NCI-H1417 treated with DMSO at 0.1 percent for 48 hours (cell line): ENCODE measurements at places on chromosomes 16 and 17.

DNA sequence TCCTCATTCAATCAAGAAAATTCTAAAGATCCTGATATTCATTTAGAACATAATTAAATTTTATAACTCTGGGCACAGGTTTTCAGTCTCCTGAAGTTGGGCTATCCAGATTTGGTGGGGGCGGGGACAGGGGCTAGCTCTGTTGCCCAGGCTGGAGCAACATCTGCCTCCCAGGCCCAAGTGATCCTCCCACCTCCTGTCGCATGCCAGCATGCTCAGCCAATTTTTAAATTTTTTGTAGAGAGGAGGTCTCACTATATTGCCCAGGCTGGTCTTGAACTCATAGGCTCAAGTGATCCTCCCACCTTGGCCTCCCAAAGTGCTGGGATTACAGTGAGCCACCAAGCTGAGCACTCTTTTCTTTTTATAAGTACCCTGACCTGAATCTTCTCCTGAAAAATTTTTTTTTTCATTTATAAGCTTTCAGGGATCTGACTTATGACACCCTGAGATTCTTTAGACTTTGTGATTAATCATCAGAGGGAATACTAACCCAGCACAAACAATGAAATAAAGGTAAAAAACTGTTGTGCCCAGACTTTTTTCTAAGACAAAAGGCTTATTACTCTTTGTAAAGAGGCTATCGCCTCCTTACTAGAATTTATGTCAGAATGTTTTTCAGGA lies 62.6 kb downstream of the TUBD1 start:
- DNase-seq, result no peak

DNA sequence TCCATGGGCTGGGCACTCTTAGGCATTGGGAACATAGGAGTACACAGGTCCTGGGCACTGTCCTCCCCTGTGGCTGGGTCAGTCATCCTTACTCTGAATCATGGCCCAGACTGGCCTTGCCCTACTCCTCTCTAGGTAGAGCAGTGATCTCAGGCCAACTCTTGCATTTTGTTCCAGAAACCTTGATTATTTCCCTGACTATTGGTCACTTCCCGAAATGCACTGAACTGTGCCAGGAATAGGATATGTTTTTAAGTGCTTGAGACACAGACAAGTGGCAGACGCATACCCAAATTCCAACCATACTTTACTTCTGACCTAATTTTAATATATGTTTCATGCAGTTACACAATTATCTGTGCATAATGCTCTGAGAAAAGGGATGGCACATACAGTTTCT lies 10.3 kb downstream of the KRABD2 start:
- DNase-seq, result no peak

DNA sequence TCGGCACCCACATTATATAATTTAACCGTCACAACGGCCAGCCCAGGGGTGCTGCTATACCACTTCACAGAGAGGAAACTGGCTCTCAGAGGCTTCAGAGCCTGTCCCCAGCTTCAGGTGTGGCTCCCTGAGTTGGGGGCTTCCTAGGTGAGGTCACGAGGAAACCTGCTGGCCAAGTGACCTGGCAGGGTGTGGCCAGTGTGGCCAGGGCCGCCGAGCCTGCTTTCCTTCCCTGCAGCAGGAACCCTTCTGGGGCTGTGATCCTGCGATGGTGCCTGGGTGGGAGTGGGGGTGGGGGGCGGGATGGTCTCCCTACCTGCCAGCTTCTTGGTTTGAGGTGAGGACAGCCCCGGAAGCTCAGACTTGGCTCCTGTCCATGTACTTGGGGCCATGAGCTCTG lies 39.9 kb downstream of the ADCY7 start:
- no peak for DNase-seq

- no peak for DNase-seq
Measured at GRCh38 chr17:31738067-31738466, 121.0 kb downstream of the COPRS start.

- DNase-seq, result no peak
Measured at GRCh38 chr16:17369421-17370222, 101.1 kb downstream of the XYLT1 start.

- no peak for DNase-seq
Measured at GRCh38 chr16:72809446-72809845, 238.5 kb downstream of the ZFHX3 start.

DNA sequence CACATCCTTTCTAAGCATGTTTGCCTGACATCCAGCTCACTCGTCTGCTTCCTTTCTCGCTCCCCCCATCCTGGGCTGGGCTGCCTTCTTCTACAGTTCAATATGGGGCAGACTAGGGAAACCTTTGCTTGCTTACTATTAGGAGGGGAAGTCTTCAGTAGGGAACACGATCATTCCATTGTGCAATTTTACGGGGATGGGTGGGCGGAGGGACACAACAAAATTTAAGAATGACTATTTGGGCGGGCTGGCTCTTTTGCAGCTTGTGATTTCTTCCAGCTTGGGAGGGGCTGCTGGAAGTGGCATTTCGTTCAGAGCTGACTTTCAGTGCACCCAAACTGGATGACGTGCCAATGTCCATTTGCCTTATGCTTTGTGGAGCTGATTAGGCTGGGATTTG lies 25.4 kb downstream of the PCTP start:
- no peak for DNase-seq

DNA sequence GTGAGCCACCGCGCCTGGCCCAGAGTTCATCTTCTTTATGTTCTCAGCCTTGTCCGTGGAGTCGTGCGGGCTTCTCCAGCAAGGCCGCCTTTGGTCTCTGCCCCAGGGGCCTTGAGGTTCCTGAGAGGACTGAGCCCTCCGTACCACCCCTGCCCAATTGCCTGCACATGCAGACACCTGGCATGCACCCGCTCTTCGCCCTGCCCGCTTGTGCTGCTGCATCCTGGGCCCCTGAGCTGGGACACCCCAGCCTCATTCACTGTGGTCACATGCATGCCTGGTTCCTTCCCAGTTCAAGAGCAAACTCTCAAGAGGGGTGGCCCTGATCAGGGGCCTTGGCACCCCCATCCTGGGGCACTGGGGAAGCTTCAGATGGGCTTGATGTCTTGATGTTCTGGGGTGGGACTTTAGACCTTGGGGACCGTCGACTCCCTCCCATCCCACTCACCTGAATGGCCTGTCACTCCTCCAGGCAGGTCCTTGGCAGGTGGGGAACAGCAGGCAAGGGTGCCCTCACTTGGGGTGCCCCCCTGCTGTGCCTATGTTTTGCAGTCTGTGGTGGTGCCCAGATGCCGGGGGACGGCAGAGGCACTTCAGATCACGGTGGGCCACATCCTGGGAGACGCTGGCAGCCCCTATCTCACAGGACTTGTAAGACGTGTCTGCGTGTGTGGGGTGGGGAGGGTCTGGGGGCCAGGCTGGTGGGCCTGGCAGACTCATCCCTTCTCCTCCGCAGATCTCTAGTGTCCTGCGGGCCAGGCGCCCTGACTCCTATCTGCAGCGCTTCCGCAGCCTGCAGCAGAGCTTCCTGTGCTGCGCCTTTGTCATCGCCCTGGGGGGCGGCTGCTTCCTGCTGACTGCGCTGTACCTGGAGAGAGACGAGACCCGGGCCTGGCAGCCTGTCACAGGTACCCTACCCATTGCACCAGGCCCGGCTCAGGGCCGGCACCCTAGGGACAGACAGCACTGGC lies 12.7 kb upstream of the SPNS2 start:
- DNase-seq, result no peak

GRCh38 chr17:71107136-71107535 lies 937.8 kb downstream of the KCNJ2 start:
- DNase-seq, result no peak

DNA sequence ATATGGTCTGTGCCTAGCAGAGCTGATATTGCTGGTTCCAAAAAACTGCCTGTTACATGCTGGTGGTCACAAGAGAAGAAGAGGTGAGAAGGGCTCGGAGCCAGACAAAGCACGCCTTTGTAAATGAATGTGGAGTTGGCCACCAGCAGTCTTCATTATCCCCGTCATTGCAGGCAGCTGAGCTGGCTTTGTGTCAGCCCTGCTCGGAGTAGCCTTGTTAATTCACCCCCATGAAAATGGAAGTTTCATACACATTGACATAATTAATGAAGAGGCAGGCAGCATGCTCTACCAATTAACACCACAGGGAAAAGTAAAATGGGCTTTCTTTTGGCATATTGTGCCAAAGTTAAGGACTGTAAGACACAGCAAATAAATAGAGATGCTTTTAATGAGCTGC lies 113.7 kb upstream of the RBFOX1 start:
- no peak for DNase-seq

DNA sequence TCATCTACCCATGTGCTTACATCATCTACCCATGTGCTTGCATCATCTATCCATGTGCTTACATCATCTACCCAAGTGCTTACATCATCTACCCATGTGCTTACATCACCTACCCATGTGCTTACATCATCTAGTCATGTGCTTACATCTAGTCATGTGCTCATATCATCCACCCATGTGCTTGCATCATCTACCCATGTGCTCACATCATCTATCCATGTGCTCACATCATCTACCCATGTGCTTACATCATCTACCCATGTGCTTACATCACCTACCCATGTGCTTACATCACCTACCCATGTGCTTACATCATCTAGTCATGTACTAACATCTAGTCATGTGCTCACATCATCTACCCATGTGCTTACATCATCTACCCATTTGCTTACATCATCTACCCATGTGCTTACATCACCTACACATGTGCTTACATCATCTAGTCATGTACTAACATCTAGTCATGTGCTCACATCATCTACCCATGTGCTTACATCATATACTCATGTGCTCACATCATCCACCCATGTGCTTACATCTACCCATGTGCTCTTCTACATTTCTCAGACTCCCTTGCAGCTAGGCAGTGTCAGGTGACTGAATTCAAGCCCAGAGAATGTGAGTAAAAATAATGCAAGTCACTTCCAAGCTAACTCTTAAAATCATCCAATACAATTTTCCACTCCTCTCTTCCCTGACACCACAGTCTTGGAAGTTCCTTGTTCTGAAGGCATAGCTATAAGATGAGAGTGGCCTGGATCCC lies 196.8 kb downstream of the CBLN1 start:
- DNase-seq, result no peak

DNA sequence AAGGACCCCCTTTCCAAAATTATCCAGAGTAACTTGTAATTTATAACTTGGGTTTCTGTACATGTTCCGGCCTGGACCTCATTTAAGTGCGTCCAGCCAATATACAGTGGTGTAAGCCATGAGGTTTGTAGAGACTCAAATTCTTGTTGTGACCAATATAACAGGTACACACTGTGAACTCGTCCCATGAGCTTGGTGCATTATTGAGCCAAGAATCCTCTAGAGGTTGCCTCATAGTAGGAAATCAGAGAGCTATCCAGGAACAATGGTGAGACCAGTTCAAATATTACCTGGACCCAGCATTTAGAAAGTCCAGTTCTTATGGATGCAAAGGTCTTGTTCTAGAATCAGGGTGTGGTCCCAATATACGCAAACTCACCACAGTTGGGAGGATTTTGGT lies 138.2 kb downstream of the NPIPB5 start:
- DNase-seq, result no peak

GRCh38 chr16:57809276-57810196 lies 7.2 kb upstream of the KIFC3 start:
- DNase-seq, result no peak

DNA sequence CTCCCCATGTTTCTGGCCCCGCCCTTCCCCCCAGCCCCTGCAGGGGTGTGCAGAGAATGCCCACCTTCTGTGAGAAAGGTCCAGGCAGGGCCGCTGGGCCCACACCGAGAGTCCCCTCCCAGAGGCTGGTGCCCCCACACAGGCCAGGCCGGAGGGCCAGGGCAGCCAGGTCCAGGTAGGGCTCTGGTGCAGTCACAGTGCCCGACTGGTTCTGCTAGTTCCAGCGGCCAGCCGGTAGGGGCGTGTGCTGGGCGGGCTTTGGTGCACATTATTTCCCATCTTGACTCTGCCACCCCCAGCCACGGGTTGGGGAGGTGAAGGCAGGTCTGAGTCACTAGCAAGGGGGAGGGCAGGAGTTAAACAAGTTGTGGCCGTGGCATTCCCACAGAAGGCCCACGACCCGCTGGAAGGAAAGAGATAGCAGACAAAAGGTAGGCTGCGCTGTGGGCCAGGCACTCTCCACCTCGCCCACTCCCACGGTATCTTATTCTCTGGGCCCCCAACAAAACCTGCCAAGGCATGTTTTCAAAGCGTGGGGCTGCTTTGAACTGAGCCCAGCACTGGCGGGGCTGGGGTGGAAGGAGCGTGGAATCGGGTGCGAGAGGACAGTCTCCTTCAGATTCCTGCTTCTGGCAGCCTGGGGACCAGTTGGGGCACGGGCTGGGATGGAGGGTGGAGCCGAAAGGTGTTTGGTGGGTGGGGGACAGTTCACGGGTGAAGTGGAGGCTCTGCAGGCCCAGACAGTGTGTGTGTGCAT lies 1.9 kb downstream of the EPN3 start:
- no peak for DNase-seq
